ENCODE measurements at places on chromosomes 16 and 17.
A peak's percentile ranks its signal among the peaks of the same experiment; 100 is the strongest.

- DNase-seq, result no peak
These were observed 930.7 kb downstream of the CDH8 start for GRCh38 chr16:61105544-61105943.

DNA sequence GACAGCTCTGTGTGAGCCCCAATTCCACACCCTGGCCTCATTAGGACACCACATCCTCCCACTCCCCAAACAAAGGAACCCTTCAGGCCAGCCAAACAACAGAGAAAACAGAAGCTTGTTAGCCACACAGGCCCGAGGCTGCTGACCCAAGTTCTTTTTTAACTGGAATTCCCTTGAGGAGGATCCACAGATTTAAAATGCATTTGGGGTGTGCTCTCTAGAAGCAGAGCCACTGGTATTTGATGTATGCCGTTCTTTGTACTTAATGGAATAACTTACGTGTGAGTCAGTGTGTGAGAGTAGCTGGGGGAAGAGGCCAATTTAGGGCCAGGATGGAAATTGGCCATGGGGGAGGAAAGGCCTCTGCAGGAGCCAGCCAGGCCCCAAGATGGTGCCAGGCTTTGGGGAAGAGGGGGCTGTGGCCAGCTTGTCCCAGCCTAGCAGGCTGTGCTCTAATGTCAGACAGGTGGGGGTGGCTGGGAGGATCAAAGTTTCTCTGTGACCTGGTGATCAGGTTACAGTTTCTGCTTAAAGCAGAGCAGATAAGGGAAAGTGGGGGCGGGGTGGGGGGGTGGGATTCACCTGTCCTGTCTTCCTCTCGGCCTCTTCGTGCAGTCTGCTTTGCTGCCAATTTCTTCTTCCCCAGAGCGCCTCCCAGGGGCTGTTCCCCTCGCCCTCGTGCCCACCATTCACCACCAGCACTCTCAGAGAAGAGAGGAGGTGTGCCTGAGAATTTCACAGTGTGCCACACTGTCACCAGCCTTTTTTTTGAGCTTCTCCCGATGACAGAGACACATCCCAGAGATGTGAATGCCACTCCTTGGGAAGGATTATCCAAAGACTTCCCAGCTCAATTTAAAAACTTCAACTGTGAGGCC is 50.8 kb downstream of the TOM1L2 start:
- DNase-seq, result no peak

- no peak for DNase-seq
These were observed 21.4 kb upstream of the ABCC3 start for GRCh38 chr17:50613007-50613992.

DNA sequence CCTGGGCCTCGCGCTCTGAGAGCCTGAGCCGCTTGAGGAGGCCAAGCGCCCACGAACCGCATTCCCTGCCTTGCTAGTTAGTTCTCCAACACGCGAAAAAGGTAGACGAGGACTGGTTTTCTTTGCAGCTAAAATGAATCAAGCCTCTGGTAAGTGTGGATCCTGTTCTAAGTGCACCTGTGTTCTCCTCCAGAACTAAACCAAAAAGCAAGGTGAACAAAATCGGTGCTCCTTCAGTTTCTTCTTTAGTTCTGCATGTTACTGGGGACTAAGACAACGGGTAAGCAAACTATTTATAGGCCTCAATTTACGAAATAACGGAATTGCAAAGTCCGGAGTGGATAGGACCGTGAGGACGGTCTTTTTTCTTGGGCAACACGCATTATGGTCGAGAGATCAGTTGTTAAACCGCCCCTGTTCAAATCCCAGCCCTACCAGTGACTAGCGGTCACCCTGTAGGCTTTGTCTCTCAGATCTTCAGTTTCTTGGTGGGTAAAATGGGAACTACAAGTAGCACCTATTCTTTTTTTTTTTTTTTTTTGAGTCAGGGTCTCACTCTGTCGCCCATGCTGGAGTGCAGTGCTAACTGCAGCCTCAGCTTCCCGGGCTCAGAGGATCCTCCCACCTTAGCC is 993 bp upstream of the ANKRD11 start:
- DNase-seq, result no peak

DNA sequence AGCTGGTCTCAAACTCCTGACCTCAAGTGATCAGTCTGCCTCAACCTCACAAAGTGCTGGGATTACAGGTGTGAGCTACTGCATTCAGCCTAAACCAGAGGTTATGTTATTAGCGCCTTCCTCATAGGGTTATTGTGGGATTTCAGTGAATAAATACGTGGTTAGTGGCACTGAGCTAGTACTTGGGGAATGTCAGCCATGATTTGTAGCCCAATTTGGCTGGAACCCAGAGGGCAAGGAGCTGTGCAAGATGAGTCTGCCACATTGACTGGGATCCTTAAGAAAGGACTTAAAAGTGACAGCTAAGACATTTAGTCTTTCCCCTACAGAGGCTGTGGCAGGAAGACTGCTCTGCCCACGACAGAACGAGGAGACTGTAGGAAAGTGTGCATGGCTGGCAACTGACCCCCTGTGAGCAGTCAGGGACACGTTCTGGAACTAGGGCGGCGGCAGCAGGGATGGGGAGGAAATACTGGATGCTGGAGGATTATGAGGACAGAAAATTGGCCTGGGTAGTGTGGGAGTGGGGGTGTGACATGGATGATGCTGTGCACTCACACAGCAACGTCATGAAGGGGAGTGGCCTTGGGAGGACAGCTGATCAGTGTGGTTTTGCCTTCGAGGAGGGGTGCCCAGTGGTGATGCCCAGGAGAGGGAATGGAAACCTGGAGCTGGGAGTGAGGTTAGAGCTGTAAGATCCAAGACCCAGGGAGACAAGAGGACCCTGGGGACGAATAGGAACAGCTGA is 14.6 kb downstream of the ATP5PD start:
- DNase-seq, result peak; percentile 71

DNA sequence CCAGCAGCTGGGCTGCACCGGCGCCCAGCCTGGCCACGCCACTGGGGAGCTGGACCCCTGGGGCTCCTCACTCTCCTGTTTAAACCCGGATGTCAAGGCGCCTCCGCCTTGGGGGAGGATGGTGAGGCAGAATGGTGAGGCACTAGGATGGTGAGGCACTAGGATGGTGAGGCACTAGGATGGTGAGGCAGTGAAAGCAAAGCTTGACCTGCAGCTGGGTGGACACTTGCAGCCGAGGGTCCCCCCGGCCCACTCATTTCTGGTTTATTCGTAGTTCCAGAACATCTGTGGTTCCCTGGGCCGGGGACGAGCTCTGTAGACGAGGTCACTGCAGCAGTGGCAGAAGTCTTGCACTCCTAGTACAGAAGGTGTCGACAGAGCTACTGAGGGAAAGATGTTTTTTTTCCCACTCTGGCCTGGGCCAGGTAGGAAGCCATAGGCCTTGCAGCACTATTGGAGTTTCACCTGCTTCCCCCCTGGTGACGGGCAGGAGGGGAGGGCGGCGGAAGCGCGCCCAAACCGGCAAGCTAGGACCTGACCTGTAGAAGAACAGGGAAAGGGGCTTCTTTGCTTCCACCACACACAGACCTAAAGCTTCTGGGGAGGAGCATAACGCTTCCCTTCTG is 1.1 kb upstream of the HNF1B start:
- no peak for DNase-seq

DNA sequence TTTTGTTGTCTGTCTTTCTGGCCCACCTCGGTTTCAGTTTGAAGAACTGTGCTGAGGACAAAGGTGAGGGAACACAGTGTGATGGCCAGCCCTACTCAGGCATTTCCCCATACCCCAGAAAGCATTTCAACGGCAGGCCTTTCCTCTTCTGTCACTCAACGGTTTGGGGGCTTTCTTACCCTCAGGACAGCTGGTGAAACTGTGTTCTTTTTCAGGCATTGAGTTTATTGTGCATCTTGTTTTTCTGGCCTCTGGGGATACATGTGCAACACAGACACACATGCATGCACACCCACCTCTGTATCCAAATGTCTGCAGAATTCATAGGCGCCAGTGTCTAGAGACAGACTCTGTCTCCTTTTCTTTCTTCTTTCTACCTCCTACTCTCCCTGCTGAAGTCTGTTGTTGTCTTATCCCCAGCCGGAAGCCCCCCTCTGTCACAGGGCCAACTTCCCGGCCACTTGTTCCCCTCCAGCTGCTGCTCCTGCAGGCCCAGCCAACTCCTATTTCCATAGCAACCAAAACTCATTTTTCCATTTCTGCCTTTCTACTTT is 17.0 kb downstream of the CHD9 start:
- DNase-seq, result no peak

DNA sequence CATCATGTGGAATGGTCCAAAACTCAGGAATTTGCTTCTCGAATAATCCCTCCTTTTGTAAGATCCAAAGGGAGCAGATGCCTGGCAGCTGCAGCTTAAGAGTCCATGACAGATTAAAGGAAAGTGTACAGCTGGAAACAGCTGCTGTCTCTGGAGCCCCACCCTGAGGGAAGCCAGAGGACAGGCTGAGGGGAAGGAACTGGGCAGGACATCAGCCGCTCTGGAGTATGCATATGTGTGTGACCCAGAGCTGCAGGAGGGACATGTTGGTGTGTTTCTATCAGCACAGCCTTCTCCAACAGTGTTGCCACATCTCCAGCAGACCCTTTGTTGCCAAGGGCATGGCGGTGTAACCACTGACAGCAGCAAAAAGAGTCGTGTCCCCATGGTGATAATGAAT is 46.2 kb downstream of the CYB561 start:
- no peak for DNase-seq
